ENCODE measurements at places on chromosomes 7 and 10. TPM values are rescaled to one million over a fixed set of nuclear protein-coding genes. Genes with fewer than 3 reads are reported as not detected.

Gene CTAGE4
- total RNA-seq: 0.29 TPM

Gene PON3
- not detected for total RNA-seq

Gene RBP3
- not detected for total RNA-seq

- no peak for DNase-seq
These were observed 466.1 kb upstream of the NRP1 start for GRCh38 chr10:33800545-33800944.

Gene GPER1
- 7.6 TPM for total RNA-seq

DNA sequence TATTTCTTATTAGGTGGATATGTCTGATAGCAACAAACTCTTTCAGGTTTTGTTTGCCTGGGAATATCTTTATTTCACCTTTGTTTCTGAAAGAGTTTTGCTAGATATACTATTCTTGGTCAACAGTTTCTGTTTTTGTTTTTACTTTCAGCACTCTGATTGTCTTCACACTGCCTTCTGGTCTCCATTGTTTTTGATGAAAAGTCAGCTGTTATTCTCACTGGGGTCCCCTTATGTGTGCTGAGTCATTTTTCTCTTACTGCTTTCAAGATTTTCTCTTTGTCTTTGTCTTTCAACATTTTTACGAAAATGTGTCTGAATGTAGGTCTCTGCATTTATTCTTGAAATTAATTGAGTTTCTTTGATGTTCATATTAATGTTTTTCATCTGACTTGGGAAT lies 15.2 kb upstream of the RASSF4 start:
- DNase-seq: no peak

Gene UTF1
- total RNA-seq: not detected

Gene KCP
- total RNA-seq: not detected

Gene ZNF503
- 12.1 TPM for total RNA-seq

DNA sequence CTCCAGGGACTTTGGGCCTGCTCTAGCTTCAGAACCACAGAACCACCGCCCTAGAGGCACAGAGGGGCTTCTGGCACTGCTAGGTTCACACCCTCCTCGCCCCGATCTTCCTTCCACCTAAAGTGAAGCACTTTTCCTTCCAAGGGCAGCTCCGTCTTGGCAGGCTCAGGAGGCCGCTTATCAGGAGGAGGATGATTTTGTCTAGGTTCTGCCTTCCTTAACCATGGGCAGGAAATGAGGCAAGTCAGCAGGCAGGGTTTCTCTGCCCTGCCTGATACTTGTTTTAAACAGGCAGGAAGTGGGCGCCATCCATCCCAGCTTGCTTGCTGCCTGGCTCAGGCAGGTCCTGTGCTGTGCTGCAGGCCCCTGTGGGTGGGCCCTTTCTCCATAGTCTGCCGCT lies 8.3 kb upstream of the ATP6V0E2 start:
- no peak for DNase-seq

GRCh38 chr10:101400585-101400984 lies 46.6 kb downstream of the BTRC start:
- no peak for DNase-seq

- no peak for DNase-seq
These were observed 9.2 kb upstream of the ADCY1 start for GRCh38 chr7:45564886-45565455.

DNA sequence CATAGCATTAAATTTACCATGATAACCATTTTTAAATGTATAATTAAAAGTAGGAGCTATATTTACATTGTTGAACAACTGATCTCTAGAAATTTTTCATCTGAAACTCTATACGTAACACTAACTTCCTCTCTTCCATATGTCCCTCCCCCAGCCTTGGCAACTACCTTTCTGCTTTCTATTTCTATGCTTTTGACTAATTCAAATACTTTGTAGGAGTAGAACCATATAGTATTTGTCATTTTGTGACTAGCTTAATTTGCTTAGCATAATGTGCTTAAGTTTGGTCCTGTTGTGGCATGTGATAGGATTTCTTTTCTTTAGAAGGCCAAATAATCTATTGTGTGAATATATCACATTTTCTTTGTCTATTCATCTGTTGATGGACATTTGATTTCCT lies 225.3 kb upstream of the POT1 start:
- DNase-seq: no peak

DNA sequence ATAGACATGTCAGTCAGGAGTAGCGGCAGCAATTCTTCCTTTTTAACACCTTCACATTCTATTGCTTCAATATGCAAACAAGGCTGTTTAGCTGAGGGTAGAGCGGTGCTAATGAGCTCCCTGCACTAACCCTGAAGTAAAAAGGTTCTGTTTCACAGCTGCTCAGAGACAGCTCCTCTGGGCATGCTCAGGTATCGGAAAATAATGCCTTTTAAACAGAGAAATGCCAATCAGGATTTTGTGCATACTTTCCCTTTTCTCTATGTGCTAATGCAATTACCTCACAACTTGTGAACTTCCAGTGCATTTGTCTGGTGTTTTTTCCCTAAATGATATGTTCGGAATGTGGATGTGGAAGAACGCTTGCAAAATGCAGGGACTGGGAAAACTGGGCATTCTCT lies 307.7 kb upstream of the FZD8 start:
- no peak for DNase-seq

- DNase-seq: no peak
These were observed 162.0 kb downstream of the KLF6 start for GRCh38 chr10:3622845-3623621.

DNA sequence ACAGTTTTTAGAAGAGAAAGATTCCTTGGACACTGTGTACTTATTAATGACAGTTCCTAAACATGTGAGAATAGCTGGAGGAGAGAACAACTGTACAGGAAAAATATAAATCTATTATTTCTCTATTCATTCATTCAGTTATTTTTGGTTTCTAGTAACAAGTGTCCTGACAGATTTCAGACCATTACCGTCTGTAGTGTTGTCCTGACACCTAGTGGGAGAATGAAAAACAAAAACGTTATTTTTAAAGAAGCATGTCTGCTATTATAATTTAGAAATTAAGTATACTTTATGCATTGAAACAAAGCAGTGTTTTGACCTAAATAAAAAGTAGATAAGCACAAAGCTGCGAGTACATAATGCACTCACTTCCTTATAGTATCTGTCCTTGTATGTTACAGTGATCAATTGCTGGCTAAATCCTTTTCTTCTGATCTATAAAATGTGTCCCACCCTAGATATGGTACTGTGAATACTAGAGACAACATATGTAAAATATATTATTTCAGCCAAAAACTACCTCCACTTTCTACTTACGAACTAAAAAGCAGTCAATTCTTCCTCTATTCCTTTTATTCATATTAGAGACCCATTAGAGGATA lies 575.6 kb downstream of the ARL4A start:
- DNase-seq: no peak

DNA sequence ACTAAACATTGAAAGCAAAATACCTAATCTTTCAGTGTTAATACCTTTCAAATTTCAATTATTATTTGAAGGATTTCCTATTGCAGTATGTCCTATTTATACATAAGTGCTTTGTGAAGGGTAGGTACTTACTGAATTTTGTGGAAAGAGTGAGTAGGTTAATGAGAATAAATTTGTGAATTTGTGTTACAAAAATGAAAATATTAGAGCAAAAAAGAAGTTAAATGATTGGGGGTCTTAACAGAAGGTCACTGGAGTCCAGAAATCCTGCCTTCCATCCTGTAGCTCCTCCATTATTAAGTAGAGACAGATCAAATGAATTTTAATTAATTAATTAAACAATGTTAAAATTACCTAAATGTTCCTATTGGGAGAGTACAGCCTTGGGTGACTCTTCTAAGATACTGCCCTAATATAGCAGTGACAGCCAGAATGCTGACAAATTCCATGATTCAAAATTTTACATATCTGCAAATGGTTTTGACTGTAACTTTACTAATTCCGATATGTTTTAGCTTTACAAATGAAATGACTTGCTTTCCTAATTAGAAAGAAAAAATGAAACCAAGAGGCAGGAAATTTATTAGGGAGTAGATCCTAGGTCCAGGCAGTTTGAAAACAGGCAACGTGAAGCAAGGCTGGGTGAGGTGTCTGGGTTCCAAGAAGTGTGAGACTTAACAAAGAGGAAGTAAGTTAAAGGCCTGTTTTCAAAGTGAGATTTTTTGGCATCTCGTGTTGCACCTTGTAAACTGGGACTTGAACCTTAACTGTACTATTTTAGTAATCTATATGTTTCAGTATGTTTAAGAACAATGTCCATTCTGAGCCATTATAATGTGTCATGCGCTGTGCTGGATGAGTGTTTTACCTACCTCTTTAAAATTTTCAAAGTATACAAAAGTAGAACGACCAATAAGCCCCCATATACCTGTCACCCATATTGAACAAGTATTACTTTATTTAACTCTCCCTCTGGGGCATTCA lies 1.5 kb downstream of the PIK3CG start:
- no peak for DNase-seq

Gene DRGX
- total RNA-seq: not detected

GRCh38 chr7:270351-270983 lies 19.5 kb upstream of the FOXL3 start:
- DNase-seq: no peak

GRCh38 chr10:30178356-30178964 lies 119.1 kb upstream of the JCAD start:
- DNase-seq: no peak

Gene MRC1
- 22.1 TPM for total RNA-seq

Gene CCL24
- not detected for total RNA-seq

DNA sequence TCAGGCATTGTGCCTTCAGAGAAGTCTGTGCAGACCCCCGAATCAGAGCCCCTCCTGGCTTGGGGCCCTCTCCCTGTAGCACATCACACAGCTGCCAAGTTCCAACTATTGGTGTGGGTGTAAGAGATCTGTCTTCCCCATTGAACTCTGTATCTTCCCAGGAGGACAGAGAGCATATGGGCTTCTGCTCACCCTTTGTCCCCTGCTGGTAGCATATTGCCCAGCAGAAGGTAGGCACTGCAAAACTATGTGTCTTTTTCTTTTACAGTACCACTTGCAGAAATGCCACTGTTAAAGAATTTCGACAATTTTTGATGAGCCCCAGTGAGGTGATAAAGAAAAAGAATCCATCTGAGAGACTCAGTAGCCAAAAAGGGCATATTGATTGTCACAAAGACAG lies 59.6 kb downstream of the NPY start:
- DNase-seq: no peak

Gene MTURN
- total RNA-seq: 50.3 TPM

- no peak for DNase-seq
These were observed 84.5 kb downstream of the HGF start for GRCh38 chr7:81685270-81685868.

DNA sequence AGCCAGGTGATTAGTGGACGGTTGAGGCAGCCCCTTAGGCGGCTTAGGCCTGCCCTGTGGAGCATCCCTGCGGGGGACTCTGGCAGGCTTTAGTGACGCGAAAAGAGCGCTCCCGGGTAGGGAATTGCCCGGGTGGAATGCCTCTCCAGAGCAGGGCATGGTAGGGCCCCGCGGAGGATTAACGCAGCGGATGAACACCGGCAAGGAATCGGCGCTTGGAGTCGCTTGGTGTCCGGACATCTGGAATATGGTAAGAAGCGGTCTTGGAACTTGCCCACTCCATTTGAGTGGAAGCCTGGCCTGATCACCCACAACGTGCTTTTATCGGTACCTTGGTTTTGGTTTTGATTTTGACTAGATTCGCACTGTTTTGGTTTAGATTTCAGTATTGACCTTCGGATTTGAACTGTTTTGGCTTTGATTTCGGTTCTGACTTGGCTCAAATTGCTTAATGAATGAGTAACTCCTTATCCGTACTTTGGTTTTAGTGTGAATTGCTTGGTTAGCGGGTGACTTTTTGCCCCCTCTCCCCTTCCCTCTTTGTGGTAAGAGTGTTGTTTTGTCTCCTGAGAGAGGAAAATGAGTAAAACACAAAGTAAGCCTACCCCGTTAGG lies 24.2 kb upstream of the CHST3 start:
- no peak for DNase-seq

- DNase-seq: no peak
These were observed 366.0 kb upstream of the SHH start for GRCh38 chr7:156178214-156178613.

GRCh38 chr10:74084955-74085354 lies 65.7 kb downstream of the AP3M1 start:
- no peak for DNase-seq

Gene HKDC1
- not detected for total RNA-seq

DNA sequence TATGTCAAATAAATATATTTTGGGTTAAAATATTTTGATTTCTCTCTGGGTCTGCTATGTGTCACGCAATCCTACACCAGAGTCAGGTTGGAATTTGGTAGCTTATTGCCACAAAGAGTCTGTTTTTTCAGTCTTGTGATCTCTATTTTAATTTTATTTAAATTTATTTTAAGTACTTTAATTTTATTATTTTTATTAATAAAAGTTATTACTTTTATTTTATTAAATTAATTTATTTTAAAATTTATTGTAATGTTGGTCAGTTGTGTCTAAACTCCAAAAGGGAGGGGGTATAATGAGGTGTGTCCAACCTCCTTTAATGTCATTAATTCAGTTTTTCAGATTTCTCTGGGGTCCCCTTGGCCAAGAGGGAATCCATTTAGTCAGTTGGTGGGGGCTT lies 42.8 kb upstream of the RAB18 start:
- no peak for DNase-seq

Gene MYL7
- not detected for total RNA-seq

DNA sequence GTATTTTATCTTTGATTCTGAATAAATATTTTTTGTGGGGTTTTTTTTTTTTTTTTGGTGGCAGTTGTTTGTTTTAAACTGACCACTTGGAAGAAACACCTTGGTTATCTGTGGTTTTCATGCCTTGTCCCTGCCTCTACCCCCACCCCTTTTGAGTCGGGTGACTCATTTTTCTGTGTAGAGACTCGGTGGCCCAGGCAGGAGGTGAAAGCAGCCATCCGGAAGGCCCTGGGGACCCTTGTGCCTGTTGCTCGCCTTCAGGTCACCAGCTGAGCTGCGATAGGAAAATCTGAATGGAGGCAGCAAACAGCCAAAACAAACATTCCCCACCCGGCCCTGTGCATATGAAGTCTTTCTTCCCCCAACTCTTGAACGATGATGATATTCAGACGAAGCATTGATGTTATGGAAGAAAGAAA lies 22.8 kb downstream of the CYP17A1 start:
- no peak for DNase-seq

Gene IFIT1
- total RNA-seq: 16.9 TPM

GRCh38 chr10:106107706-106108105 lies 1056.8 kb downstream of the SORCS1 start:
- DNase-seq: no peak

DNA sequence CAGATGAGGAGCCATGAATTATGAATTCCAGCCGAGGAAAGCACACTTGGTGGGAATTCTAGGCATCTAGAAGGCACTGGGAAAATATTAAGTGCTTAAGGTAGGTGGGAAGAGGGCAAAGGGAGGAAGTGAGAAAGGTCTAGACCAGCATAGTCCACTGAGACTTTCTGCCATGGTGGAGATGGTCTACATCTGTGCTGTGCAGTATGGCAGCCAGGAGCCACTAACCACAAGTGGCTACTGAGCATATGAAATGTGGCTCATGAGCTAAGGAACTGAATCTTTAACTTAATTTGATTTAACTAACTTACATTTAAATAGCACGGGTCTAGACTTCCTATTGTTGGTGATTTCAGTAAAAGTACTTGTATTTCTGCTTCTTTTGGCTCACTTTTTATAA lies 82.5 kb upstream of the SEM1 start:
- DNase-seq: no peak
